ENCODE measurements at places on chromosomes 16 and 17.

DNA sequence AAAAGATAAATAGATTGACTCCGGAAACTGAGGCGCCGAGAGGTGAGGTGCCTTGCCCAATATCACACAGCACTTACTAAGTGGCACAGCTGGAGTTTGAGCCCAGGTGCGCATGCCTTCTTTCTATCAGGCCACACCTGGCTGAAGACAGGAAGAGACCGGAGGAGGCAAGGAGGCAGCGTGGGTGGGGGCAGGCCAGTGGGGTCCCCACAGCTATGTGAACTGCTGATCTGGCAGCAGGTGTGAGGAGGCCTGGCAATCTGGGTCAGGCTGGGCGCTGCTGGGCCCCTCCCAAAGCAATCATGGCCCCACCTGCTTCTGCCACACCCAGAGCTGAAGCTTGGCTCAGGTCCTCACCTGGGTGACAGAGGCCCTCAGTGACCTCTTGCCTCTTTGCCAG is 1.9 kb upstream of the GDPD3 start:
- DNase-seq, result no peak

- DNase-seq, result no peak
Observed at GRCh38 chr16:26765087-26765486, 301.6 kb upstream of the C16orf82 start.

DNA sequence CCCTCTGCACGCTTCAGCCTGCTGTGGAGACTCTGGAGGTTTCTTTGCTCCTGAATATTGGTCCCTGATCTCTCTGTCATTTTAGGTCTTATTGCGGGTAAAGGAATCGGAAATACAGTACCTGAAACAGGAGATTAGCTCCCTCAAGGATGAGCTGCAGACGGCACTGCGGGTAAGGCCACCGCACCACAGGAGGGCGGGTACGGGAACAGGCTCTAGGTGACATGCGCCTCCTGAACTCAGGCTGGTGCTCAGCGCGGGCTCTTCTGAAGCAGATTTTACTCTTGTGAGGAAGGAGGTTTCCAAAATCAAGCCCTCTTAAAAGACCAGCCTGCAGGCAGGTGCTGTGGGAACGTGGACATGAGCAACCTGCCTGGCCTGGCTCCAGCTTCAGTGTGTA is 29.8 kb downstream of the PLD6 start:
- DNase-seq, result no peak

- peak; percentile 76 for DNase-seq
Observed at GRCh38 chr17:47978324-47978723, 7.4 kb downstream of the CDK5RAP3 start.

- no peak for DNase-seq
Observed at GRCh38 chr17:61986898-61987297, 59.1 kb upstream of the INTS2 start.

GRCh38 chr17:64984851-64985521 is 65.7 kb upstream of the LRRC37A3 start:
- peak; percentile 45 for DNase-seq

DNA sequence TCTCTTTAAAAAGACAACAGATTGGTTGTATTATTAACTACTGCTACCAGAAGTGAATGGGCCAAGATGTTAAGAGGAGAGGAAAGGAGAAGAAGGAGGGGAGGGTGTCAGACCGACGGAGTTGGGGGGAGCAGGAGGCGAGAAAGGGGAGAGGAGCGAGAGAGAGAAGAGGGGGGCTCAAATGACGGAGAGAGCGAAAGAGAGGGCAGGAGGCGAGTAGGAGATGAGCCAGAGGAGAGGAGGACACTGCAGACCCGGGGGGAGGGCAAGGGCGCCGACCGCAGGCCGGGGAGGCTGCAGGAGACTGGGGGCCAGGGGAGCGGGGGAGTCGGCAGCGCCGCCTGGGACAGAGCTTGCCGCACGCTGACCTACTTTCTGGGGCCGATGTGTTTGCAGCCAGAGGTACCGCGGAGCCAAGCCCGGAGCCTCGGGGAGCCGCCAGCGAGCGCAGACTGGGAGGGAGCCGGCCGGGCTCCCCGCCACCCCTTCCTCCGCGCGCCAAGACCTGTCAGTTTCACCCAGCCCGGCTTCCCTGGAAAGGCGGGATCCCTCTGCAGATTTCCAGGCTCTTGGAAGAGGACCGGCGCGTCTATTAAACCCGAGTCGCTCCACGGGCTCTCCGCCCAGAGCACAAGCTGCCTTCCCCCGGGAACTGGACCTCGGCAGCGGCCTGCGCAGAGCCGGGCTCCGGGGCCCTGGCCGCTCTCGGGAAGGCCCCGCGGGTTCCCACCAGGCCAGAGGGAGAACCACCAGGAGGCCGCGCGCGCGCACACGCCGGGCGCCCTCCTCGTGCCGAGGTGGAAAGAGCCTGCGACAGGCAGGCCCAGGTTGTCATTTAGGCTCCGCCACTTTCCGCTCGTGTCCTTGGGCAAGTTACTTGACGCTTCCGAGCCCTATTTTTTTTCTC is 74.6 kb downstream of the CMC2 start:
- peak; percentile 33 for DNase-seq

DNA sequence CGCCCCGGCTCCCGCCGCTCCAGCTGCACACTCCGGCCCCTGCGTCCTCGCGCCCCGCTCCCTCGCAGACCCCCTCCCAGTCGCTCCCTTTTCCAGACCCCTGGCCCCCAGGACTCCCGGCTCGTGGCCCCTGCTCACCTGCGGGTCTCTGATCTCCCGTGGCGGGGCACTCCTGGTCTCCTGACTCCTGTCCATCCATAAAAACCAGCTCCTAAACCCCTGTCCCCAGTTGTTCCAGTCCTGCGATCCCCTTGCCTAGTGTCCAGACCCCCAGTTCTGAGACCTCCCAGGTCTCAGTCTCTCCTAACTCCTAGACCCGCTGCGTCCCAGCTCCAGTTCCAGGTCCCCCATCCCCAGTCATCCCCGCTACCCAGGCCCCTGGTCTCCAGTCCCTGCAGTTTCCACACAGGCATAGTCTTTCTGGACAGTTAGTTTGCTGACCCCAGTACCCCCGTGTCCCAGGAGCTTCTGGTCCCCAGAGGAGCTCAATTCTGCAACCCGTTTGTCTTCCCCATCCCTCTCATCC is 379 bp downstream of the SNX29 start:
- peak; percentile 5 for DNase-seq

GRCh38 chr17:56506349-56506748 is 87.2 kb upstream of the NOG start:
- DNase-seq, result no peak

DNA sequence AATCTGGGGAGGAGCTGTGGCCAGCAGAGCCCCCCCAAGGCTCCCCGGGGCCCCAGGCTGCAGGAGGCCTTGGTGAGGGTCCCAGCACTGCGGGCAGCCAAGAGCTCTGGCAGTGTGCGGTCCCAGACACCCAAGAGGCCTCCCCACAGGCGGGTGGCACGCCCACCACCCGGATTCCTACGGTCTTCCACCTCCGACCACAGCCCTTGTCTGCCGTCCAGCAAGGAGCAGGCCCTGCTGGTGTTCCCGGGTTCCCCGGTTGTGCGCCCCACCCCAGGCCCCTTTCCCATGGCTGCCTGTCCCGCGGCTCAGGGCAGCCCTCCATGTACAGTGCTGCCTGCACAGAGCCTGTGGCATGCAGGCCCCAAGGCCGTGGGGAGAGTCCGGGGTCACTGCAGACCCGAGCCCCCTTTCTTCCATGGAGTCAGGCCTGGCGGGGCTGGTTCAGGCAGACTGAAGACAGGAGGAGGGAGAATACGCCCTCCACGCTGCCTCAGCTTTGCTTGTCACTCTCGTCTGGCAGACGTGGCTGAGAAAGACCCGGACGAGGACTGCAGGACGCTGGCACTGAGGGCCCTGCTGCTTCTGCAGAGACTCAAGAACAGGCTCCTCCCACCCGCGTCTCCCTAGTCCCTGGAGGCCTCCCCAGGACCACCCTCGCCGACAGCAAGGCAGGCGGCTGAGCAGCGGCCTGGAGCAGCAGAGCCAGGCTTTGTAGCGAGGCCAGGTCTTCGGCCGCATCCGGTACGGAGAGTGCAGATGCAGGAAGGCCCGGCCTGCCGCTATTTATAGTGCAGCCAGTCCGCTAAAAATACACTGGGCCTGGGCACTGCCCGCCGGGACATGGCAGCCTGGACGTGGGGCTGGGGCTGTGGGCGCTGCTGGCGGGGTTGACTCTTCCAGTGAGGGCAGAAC is 16.4 kb downstream of the TELO2 start:
- no peak for DNase-seq

DNA sequence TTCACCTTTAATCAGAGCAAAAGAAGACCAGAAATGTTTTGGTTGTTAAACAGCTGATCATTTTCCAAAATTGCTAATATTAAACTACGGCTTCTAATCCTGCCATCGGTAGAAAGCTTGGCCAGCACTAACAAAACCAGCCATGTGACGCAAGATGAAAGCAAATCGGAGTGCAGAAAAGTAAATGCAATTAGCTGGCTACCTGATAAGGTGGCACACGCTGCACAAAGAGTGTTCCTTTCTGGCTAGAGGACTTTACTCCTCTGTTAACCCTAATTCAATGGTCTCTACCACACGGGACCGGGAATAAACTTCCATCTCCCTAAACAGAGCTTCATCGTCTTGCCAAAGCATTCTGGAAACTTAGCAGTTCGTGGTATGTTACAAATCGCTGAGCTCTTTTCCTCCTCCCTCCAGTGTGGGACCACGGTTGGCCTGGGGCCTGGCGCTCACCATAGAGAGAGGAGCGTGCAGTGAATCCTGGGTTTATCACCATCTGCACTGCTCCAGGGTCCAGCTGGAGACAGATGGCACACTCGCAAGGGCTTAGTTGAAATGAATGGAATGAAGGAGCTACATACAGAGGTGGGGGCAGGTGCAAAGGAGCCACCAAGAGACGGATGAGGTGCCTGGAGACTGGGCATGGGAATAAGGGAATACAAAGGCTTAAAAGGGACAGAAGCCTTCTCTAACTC is 10.1 kb upstream of the COG1 start:
- no peak for DNase-seq

DNA sequence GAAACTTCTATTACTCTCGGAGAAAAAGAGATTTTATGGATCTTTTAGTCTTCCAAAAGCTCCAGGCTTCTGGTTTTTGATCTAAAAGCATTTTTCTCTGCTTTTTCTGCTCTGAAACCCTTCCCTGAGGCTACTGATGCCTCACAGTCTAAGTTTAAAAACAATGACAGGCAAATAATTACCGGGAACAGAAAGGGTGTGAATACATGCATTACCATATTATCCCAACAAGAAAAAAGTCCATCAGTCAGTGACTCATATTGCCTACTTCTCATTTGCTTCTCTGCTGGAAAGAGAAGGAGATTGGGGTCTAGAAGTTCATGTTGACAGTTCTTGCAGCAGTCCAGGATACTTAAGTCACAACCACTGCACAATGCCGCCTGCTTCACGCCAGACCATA is 482.9 kb upstream of the C16orf82 start:
- no peak for DNase-seq

DNA sequence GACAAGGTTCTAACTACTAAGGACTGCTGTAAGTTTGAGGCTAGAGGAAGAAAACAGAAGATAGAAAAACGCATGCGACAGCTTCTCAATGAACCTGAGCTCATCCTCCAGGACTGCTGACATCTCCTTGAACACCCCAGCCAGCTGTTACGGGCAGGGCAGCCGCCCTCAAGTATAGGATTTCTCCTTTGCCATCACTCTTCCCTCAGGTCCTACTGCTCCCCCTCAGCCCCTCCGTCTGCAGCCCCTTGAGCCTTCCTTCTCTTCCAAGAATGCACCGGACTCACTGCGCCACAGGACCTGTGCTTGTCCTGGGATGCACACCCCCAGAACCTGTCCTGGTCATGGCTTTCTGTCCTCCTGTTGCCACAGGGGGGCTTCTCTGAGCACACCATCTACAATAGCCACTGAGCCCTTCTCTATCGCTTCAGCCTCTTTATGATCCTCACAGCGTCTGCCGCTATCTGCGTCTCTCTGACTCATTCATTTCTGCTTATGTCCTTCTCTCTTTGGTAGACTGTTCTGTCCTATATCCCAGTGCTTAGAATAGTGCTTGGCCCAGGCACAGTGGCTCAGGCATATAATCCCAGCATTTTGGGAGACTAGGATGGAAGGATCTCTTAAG is 15.7 kb upstream of the XYLT2 start:
- DNase-seq, result no peak
